NCI-H774 (cell line): ENCODE measurements at places on chromosomes 5 and 9.
A peak's percentile ranks its signal among the peaks of the same experiment; 100 is the strongest.

GRCh38 chr5:143870871-143871632 lies 59.1 kb downstream of the HMHB1 start:
- no peak for DNase-seq

GRCh38 chr5:128613766-128614165 lies 75.7 kb upstream of the FBN2 start:
- DNase-seq: no peak

GRCh38 chr9:101601904-101602765 lies 7.4 kb upstream of the PPP3R2 start:
- DNase-seq: peak; percentile 47

- peak; percentile 23 for DNase-seq
Measured at GRCh38 chr5:3590161-3590966, 5.3 kb upstream of the IRX1 start.

DNA sequence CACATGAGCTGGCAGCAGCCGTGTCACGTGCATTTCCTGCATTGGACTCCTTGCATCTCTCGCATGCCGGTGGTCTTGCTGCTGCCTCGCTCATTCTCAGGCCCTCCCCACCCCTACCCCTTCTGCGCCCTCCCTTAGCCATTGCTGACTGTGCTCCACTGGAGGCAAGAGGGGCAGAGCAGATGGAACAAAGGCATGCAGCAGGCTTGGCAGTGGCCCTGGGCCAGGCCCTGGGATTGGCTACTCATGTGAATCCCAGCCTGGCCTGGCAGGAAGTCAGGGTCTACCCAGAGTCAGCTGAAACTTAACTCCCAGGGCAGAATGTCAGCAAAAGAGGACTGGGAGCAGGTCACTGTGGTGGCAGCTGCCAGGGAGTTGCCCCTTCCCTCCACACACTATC lies 62.3 kb downstream of the TSTD2 start:
- no peak for DNase-seq

- no peak for DNase-seq
Measured at GRCh38 chr9:19457693-19458009, 48.8 kb downstream of the ACER2 start.

- no peak for DNase-seq
Measured at GRCh38 chr5:58708456-58708855, 125.6 kb downstream of the RAB3C start.

DNA sequence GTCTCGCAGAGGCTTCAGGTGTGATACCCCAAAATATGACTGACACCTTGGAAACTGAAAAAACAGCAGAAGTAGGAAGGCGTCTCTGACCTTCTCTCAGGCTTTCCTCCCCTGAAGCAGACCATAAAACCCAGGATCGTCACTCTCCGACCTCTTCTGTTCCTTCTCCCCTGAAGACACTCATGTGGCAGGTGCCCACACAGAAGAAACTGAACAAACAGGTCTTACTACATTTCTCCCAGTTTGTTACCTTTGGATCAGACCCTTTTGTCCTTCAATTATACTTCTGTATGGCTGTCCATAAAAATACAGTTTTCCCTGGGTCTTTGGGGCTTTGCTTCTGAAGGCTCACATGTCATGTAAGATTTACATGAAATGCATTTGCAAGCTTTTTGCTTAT lies 10.3 kb upstream of the PRUNE2 start:
- no peak for DNase-seq

GRCh38 chr9:30198463-30199309 lies 2185.8 kb upstream of the ACO1 start:
- DNase-seq: no peak

DNA sequence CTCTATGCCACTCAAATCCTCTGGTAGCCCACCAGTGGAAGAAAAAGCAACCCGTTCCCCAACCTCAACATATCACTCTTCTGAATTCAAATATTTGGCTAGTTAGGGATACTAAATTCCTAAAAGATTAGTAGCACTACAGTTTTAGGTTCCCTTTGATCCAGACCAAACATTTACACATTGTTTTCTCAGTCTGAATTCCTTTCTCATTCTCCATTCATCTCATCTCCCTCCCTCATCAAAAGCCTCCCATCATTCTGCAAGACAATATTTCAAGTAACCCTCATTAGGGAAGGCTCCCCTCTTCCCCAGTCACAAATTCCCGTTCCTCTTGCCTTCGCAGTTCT lies 26.3 kb downstream of the ADAM19 start:
- no peak for DNase-seq

- DNase-seq: no peak
Measured at GRCh38 chr9:123375469-123376132, 19.6 kb downstream of the CRB2 start.

- no peak for DNase-seq
Measured at GRCh38 chr5:36659411-36659810, 53.0 kb downstream of the SLC1A3 start.

- no peak for DNase-seq
Measured at GRCh38 chr5:42927730-42928129, 112.4 kb downstream of the ANXA2R start.

- DNase-seq: no peak
Measured at GRCh38 chr9:17865881-17866280, 287.0 kb downstream of the SH3GL2 start.

DNA sequence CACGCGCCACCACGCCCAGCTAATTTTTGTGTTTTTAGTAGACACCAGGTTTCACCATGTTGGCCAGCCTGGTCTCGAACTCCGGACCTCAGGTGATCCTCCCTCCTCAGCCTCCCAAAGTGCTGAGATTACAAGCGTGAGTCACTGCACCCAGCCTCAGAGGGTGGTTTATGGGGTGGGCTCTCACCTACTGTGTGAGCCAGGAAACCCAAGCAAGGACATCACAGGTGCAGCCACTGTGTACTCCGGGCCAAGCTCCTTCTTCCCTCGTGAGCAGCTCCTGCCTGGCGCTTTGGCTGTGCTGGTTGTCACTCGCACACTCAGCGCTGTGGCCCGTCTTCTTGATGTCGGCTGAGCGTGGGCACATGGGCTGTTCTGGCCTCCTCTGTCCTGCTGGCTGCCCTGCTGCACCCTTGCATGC lies 70.1 kb downstream of the WNK2 start:
- DNase-seq: no peak

DNA sequence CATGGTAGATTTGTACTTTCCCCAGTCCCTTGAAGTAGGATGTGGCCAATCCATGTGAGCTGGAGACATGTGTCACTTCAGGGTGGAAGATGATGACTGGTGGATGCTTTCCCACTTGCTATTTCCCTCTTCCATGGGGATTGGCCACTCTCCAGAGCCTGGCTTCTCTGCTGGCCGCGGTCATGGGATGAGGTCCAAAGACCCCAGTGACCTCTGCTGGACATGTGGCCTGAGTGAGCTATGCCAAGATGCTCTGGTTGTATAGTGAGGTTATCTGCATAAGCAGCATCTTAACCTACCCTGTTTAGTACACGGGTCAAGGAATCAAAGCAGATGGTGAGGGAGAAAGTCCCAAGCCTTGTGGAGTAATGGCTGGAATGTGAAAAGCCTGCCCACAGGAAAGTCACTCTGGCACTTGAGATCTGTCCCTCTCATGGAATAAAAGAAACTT lies 47.1 kb downstream of the SH3PXD2B start:
- no peak for DNase-seq

DNA sequence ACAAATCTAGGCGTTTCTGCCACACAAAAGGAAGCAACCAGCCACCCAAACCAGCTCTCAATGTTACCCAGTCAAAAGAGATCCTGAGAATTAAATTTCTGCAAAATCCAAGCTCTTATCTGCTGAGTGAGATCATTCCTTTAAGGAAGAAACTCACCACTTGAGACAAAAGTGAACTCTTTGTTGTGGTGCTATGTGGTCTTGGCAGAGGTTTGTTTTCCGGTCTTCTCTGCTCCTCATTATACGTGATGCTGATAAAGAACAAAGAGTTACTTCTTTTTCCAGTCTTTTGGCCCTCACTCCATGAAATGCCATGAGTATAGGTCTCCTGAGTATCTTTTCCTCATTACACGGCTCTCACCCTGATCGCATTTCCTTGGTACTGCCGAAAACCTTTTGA lies 82.1 kb downstream of the PRKACG start:
- DNase-seq: no peak

DNA sequence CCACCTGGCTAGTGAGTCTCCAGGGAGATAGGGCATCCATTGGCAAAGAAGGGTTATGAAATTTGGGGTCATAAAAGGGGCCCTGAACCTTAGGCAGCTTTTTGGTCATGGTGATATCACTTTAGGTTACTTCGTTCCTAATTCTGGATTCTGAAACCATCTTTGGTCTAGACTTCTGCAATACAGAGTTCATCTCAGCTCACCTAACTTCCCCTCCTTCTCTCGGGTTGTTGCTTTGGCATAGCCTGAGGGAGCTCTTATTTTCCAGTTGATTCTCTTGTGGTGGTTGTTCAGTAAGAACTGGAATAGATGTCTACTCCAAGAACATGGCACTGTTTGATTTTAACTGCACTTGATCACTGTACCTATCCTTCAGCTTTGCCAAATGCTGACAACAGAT lies 148.9 kb upstream of the RUSC2 start:
- no peak for DNase-seq

DNA sequence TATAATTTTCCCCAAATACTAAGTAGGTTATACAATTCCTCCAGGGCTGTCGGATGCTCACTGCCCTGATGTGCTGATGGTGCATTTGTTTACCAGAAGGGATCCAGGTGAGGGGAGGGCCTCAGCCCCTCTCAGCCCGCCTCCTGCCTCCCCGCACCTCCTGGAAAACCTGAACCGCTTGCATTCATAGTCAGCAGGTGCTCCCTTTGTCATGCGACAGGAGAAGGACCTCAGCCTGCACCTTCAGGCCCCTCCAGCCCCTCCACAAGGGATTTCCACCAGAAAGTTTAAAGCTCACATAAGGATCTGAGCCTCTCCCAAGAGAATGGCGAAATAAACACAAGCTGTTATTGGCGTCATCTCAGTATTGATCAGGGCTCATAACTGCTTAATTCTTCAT lies 36.5 kb upstream of the NTNG2 start:
- no peak for DNase-seq

- DNase-seq: no peak
Measured at GRCh38 chr9:111615928-111616327, 15.2 kb upstream of the DNAJC25 start.

- DNase-seq: peak; percentile 95
Measured at GRCh38 chr9:17578911-17579793, at the start of gene SH3GL2. SH3GL2 (plus strand) TSS chr9:17579066.

DNA sequence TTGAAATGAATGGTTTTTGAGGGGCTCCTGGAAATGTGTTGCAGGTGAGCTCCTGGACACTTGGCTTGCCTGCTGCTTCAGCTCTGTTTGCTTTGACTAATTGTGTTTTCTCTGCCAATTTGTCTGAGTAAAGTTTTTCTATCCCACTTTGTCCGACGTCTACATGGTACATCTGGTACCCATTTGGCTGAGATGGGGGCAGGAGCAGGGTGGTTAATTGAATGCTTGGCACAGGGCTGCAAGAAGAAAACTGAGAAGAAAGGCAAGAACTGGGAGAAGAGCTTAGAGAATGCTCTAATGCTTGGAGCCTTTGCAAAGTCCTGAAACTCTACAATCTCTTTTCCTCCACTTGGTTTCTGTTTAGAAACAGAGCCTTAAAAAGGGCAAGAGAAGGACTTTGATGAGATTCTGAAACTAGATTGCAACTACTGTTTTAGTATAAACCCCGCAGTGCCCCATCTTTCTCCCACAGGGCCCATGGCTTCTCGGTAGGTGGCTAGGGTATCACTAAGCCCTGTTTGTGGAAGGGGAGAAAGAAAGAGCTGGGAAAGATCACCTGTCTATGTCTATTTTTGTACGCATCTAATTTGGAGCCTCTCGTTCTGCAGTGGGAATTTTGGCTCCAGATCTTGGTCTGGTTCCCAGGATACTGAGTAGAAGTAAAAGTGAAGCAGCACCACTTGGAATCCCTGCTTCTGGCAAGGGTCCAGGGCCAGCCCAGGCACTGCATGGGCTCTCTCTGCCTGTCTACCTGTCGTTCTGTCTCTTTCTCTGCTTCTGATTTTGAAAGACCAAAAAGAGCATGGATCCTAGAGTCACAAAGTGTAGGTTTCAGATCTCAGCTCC lies 214.4 kb downstream of the SEMA6A start:
- no peak for DNase-seq

GRCh38 chr5:110034056-110034600 lies 344.4 kb downstream of the MAN2A1 start:
- no peak for DNase-seq

GRCh38 chr5:150347451-150347850 lies 10.0 kb upstream of the TCOF1 start:
- no peak for DNase-seq

DNA sequence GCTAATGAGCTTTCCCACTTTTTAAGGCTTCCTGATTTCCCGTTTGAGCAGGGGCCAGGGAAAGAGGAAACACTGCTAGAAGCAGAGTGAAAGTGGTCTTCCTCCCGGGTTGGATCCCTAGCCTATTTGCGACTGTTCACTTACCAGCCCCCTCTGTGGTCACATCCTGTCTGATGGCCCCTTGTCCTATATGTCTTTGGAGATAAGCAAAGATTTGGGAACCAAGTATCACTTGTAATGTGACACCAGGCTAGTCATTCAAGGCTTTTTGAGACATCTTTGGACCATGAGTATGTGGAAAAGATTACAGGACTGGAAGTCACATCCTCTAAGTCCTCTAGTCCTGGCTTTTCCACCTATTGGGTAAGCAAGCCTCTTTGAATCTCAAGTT lies 6.1 kb downstream of the DNAJB5 start:
- no peak for DNase-seq

- DNase-seq: no peak
Measured at GRCh38 chr9:123074628-123075027, 41.2 kb downstream of the GPR21 start.
